ENCODE measurements at places on chromosomes 7 and 10.
A peak's percentile ranks its signal among the peaks of the same experiment; 100 is the strongest.

DNA sequence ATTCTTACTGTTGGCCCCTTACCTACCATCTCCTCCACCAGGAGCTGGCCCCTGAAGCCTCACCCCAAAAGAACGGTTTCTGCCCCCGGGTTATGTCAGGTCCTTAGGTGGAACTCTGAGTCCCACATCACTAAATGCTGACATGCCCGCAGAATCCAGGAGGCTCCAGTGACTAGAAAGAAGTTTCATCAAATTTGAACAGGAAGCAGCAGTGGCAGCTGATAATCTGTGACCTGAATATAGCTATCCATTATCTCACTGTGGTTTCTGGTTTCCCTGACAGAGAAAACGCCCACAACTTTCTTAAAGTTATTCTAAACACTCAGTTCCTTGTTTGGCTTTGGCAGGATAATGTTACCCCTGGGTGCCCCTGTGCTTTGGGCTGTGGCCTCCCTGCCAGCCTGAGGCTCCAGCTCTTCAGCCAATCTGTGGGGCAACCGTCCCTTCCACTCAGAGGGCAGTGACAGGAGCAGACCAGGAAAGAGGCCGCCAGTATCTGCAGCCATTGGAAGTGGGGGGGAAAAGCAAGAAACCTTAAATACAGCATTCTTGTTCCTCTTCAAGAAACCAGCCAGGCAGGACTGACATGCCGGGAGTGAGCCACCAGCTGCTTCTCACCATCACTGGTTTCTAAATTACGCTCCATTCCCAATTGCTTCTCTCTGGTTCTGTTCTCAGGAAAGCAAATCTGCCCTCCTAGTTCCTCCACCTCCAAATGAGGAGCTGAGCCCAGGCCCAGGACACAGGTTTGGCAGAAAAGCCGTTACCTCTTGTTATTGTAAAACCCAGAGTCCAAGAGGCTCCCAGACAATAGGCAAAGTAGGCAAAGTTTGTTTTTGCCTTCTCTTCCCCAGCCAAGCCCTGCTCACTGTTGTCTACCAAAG lies 41.2 kb upstream of the VCL start:
- DNase-seq = peak; percentile 99

DNA sequence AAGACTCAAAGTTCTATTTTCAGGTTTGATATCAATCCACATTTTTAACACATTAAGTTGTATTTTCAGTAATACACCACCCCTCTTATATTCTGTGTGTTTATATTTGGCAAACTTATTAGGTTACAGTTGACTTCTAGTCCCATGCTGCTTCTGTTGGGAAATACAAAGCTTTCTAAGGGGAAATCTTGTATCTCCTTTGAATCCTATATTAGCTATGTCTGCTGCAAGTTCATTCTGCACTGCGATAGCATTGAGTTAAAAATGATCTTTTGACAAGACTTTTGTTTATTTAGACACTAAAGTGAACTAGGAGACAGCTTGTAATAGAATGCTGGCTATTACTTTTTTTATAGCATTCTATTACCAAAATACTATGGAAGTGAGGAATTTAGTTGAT lies 625.1 kb upstream of the ANKRD30A start:
- no peak for DNase-seq

- no peak for DNase-seq
These were observed 630.0 kb upstream of the FOXK1 start for GRCh38 chr7:4052130-4052529.

GRCh38 chr7:20963556-20964280 lies 177.0 kb upstream of the SP8 start:
- DNase-seq = no peak

- DNase-seq = no peak
These were observed 340.4 kb upstream of the AKR1E2 start for GRCh38 chr10:4485636-4486035.

DNA sequence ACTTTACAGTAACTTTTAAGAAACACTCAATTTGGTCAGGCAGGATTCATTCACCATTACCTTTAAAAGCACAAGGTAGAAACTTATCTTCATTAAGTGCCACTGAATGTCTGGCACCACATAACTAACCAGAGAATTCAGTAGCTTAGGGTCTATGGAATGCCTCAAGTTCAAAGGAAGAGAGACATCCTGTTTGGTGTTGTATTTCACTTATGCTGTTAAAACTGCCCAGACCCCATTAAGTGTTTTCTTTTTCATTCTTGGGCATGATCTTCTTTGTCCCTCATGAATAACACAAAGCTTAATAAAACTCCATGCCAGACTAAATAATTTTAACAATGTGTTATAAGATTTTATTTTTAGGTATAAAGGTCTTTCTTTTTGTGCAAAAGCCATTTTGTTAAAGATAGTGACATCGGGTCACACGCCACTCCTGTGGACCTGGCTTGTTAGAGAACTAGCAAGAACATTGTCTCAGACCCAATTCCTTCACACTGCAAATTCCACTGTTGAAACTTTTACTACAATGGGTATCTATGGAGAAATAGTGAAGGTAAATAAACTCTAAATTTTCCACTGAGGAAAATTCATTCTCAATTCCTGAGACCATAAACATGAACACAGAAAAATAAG lies 221.0 kb downstream of the TWIST1 start:
- no peak for DNase-seq

GRCh38 chr10:3096149-3096548 lies 28.8 kb downstream of the PFKP start:
- DNase-seq = no peak

Data from Kasumi-1 (cell line).